ENCODE measurements at places on chromosomes 3 and 15.

DNA sequence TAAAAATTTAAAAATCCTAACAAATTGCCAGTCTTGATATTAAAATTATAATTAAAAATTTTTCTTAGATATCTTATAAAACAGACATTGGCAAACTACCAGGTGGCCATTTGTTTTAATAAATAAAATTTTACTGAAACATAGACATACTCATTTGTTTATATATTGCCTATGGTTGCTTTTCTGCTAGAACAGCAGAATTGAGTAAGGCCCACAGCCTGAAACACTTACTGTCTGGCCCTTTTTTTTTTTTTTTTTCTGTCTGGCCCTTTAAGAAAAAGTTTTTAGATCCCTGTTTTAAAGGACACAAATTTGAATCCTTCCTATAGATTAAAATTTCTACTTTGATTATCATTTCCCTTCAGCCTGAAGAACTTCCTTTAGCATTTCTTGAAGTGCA, 60.5 kb upstream of the CTDSPL2 start:
- no peak for DNase-seq

DNA sequence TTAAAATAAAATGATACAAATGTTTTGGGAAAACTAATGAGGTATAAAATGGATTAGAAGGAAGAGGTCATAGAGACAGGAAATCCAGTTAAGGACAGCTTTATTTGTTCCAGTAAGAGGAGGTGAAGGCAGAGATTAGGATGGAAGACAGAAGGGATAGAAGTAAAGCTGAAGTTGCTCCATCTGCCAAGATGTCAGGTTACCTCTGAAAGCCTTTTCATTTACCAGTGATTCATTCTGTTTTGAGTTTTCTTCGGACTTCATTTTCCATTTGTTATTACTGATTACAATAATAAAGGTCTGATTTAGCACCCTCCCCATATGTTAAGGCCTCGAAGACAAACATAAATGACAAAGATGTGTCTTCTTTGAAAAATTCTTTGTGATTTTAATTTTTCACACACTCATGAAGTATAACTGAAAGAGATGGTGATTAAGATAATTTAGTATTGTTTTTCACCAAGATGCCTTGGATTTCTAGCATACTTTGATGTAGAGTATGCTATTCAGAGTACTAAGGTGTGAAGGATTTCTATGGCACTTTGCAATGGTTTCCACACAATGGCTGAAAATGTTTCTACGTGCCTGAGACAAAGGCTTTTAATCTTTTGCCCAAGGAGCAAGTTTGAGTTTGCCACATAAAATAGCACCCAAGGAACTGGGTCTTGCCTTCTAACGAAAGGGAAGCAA, 75.4 kb upstream of the PLAAT1 start:
- no peak for DNase-seq

GRCh38 chr15:101307897-101308603, 13.0 kb upstream of the SNRPA1 start:
- no peak for DNase-seq

DNA sequence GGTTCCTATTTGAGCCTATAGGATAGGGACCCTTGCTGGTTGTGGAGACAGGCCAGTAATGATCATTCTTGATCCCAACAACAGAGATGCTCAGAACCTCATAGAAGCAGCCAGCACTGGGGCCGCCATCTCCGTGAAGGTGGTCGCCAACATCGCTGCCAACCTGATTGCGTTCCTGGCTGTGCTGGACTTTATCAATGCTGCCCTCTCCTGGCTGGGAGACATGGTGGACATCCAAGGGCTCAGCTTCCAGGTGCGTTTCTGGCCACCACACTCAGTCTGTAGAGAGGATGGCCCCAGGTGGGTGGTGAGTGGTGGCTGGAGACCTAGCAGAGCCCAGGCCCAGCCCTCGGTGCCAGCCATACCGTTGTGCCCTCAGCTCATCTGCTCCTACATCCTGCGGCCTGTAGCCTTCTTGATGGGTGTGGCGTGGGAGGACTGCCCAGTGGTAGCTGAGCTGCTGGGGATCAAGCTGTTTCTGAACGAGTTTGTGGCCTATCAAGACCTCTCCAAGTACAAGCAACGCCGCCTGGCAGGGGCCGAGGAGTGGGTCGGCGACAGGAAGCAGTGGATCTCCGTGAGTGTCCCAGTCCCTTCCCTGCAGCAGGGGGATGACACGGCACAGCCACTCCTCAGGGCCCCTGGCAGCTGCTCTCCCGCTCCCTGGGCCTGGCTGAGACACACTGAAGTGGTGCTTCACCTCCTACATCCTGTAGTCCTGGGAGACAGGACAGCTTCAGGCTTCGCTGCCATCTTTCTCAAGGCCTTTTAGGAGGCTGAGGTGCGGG, 46.5 kb upstream of the PDE8A start:
- no peak for DNase-seq

DNA sequence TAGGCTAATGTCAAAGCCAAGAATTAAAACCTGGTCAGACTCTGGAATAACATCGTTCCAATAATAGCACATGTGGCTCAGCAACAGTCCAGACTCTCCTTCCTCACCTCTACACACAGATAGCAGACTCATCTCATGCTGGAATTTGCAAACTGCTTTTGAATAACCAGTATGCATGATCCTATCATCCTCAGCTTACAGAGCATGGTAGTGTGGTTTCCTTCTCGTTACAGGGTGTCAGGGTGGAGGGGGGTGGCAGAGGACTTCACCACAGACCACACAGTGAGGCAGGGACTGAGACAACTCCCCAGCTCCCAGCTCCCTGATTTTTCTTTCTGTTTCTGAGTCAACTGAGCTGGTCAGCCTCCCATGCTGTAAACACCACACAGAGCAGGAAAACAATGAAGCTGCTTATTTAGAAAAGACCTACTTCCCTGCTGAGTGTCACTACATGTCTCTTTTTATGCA, 101.6 kb downstream of the RPL22L1 start:
- no peak for DNase-seq

- no peak for DNase-seq
Measured at GRCh38 chr3:23459889-23460546, 256.9 kb downstream of the UBE2E2 start.

- DNase-seq = no peak
Measured at GRCh38 chr3:71885006-71885405, 100.1 kb upstream of the PROK2 start.

- no peak for DNase-seq
Measured at GRCh38 chr15:68470049-68470742, 38.2 kb upstream of the ITGA11 start.

- no peak for DNase-seq
Measured at GRCh38 chr3:180036671-180037455, at the start of gene PEX5L. PEX5L (minus strand) TSS chr3:180036937; CDS start chr3:180036599, 338 bp downstream.

GRCh38 chr15:99706557-99707303, 26.5 kb downstream of the LYSMD4 start:
- no peak for DNase-seq

GRCh38 chr3:126501736-126502135, 15.8 kb downstream of the UROC1 start:
- no peak for DNase-seq

- DNase-seq = no peak
Measured at GRCh38 chr3:130906374-130906995, 12.6 kb downstream of the ATP2C1 start.
